ENCODE measurements at places on chromosomes 1 and 21.

GRCh38 chr1:24990136-24990535, 60.1 kb upstream of the RUNX3 start:
- no peak for ATAC-seq

- ATAC-seq: no peak
Observed at GRCh38 chr1:222233444-222234158, 314.3 kb downstream of the HHIPL2 start.

GRCh38 chr1:78713297-78713696, 63.7 kb downstream of the IFI44 start:
- no peak for ATAC-seq

GRCh38 chr1:22283596-22283995, 140.7 kb upstream of the WNT4 start:
- no peak for ATAC-seq

GRCh38 chr1:230141021-230141648, 74.1 kb downstream of the GALNT2 start:
- ATAC-seq: peak; percentile 66

GRCh38 chr1:25031966-25032667, 102.0 kb upstream of the RUNX3 start:
- peak; percentile 12 for ATAC-seq

DNA sequence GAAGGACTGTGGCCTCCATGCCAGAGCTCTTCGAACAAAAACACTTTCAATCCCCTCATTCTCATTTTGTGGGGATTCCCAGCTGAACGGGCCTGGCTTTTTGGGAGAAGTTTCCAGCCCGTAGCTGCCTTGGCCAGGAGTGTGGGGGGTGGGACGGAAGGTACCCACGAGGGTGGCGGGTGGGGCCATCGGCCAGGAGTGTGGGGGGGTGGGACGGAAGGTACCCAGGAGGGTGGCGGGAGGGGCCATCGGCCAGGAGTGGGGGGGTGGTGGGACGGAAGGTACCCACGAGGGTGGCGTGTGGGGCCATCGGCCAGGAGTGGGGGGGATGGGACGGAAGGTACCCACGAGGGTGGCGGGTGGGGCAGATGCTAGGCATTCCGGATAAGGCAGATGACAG, 71.7 kb upstream of the ZBTB18 start:
- ATAC-seq: no peak

DNA sequence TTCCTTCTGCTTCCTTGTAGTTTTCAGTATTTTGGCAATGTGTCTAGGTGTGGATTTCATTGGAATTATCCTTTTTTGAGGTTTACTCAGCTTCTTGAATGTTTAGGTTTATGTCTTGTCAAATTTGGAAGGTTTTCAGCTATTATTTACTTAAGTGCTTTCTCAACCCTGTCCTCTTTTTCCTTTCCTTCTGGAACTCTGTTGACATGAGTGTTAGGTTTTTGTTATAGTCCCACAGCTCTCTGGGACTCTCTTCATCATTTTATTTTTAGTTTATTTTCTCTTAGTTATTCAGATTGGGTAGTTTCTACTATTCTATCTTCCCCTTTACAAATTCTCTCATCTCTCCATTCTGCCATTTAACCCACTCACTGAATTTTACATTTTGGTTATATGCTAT, 63.1 kb upstream of the GPR88 start:
- ATAC-seq: no peak

DNA sequence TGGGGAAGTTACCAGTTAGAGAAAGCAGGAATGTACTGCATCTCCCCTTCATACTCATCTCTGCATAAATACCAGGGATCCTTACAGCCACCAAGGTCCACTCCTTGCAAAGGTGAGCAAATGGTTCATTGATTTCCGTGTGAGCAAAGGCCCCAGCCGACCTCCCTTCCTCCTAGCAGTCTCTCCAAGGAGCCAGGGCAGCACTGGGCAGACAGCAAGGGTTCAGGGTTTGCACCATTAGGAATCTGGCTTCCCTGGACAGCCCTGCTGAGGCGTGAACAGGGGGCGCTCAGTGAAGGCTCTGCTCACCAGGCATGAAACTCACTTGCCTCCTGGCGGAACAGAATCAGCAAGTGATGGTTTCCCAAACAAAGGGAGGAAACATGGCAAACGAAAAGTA, 65.7 kb downstream of the MRPL37 start:
- no peak for ATAC-seq

GRCh38 chr1:246001837-246002230, 505.2 kb downstream of the SMYD3 start:
- no peak for ATAC-seq

GRCh38 chr1:41846625-41847405, 71.9 kb downstream of the HIVEP3 start:
- ATAC-seq: peak; percentile 5

- peak; percentile 25 for ATAC-seq
Observed at GRCh38 chr1:101311146-101311920, 74.5 kb downstream of the S1PR1 start.

- ATAC-seq: no peak
Observed at GRCh38 chr1:248798791-248799190, 26.9 kb downstream of the SH3BP5L start.

DNA sequence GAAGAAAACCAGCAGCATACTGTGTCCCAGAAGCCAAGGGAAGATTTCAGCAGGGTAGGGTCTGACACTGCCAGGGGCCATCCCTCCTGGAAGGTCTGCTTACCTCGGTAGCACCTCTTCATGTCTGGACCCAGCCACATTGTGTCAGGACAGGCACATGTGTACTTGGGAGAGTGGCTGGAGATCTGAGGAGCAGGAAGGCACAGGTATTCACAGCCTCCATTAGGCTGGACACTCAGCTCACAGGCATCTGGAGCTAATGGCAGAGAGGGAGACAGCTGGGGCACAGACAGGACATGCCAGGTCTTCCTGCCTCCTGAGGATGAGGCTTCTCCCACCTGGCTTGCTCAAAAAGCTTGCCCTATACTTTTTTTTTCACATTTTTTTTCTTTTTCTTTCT, 19.9 kb upstream of the MAGOH start:
- no peak for ATAC-seq

- ATAC-seq: no peak
Observed at GRCh38 chr1:174812656-174813055, 187.1 kb upstream of the CACYBP start.

GRCh38 chr1:24606621-24607020, 36.5 kb upstream of the SRRM1 start:
- ATAC-seq: no peak

GRCh38 chr1:76090283-76091203, 16.0 kb downstream of the ST6GALNAC3 start:
- ATAC-seq: no peak

DNA sequence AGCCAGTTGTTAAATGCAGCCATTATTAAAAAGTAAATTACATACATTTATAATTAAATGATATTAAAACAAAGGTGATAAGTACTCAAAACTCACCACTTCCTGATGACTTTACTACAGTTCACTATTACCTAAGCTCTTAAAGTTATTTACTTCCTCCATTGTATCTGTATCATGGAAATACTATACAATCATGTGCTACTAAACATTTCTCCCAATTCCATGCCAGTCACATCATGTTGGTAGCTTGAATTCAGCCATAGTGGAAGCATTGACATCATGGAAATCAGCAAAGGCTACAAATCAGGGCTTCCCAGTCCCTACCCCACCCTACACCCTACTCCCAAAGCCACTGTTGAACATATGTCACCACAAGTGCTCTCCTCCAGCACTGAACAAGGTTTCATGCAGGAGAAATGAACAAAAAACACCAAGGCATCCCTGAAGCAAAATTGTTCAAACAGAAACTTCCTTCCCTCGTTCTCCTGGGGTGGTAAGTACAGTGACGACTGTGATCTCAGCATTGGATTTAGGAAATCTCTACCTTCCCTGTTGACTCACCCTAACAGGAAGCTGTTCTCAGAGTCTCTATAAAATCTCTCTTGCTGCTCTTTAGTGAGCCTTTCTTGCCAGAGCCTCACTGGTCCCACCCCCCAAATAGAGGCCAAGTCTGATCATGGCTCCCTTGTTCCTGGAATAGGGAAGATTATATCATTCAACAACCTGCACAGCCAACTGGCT, 12.7 kb downstream of the VSIG8 start:
- ATAC-seq: no peak

GRCh38 chr1:4221107-4221506, 321.0 kb upstream of the C1orf174 start:
- no peak for ATAC-seq

GRCh38 chr1:169565335-169566271, 20.7 kb downstream of the F5 start:
- ATAC-seq: no peak

- ATAC-seq: no peak
Observed at GRCh38 chr1:47536646-47537118, 98.8 kb downstream of the FOXD2 start.

- no peak for ATAC-seq
Observed at GRCh38 chr21:28959367-28960099, 33.1 kb downstream of the LTN1 start.

DNA sequence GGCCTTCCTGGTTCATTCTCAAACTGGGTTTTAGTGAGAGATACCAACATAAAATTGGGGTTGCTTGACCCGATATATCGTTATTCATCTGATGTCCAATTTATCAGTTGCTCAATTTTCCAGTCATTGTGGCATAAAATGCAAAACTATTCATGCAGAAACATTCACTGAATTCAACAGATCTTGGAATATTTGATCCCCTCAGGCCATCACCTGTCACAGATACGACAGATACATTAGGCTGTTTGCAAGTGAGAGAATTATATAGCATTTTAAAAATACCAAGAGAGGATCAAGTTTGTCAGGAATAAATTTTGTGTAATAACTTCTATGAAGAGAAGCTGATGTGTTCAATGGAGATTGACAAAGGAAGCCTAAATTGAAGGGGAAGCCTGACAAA, 67.1 kb downstream of the MAP10 start:
- ATAC-seq: no peak

DNA sequence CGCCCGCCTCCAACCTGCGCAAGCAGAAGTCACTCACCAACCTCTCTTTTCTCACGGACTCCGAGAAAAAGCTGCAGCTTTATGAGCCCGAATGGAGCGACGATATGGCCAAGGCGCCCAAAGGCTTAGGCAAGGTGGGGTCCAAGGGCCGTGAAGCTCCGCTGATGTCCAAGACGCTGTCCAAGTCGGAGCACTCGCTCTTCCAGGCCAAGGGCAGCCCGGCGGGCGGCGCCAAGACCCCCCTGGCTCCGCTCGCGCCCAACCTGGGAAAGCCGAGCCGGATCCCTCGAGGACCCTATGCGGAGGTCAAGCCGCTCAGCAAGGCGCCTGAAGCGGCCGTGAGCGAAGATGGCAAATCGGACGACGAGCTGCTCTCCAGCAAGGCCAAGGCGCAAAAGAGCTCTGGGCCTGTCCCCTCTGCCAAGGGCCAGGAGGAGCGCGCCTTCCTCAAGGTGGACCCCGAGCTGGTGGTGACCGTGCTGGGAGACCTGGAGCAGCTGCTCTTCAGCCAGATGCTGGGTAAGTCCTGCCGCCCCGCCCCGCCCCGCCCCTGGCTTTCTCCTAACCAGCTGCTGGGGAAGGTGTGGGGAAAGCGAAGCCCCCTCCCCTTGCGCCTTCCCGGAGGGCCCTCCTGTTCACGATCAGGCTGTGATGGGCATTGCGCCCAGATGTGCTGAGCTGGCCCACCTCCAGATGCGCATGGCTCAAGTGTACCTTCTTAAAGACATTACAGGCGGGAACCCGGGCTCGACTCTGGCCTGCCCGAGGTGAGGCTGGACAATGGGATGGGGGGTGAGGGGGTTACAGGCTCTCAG, 110.2 kb downstream of the NAV1 start:
- no peak for ATAC-seq

GRCh38 chr1:77063118-77063517, 156.1 kb downstream of the PIGK start:
- ATAC-seq: no peak

DNA sequence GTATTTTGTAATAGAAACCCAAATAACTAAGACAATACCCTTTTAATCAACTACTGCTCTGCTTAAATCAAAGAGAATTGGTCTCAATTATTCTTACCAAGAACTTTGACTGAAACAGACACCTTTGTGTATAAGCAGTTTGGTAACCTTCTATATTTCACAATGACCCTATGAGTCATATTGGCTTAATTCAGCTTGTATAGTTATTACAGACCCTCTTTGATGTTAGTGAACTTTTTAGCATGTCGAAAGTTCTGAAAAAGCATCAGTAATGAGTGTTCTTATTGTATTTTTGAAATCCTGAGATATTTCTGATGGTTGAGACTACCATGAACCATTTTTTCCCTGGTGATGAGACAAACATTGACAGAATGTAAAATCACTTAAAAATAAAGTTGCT, 43.3 kb upstream of the RABGAP1L start:
- ATAC-seq: peak; percentile 63

DNA sequence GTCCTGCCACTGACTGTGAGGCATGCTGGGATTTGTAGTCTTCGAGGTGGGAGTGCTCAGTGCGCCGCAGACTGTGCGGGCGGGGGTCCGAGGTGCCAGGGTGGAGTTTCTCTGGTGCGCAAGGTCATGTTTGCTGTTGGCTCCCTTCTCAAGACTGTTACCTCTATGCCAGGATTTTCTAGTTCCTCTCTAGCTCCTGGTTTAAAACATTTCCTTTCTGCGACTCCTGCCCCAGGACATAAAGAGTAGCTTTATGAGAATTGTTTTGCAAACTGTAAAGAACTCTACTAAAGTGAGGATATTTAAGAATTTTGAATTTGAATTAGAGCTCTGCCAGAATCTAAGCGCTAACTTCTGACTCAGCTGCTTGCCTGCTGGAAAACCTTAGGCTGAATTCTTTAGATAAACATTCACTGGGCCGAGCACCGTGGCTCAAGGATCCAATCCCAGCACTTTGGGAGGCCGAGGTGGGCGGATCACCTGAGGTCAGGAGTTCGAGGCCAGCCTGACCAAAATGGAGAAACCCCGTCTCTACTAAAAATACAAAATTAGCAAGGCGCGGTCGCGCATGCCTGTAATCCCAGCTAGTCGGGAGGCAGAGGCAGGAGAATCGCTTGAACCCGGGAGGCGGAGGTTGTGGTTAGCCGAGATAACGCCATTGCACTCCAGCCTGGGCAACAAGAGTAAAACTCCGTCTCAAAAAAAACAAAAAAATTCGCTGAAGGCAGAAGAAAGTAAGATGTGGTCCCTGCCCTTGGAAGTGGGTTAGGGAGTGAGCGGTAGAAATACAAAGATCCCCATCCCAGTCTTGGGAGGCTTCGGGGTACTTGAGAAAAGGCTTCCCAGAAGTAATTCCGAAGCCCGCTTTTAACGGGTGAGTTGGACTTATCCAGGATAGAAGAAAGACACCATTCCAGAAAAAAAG, 992 bp upstream of the USP48 start:
- ATAC-seq: no peak

DNA sequence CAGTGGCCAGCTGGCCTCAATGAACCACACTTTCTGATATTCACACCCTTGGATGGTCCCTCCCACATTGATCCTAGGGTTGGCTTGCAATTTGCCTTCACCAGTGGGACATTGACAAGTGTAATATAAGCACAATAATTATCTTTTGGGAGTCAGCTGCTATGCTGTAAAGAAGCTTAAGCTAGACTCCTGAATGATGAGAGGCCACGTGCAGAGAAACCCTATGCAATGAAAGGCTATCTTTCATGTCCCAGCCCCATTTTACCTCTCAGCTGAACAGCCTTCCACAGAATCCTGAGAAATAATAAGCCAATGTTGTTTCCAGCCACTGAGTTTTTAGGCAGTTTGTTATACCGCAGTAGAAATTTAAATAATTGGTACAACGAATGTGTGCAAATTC, 11.1 kb upstream of the C8A start:
- ATAC-seq: no peak

GRCh38 chr1:202956969-202957368, 1.1 kb downstream of the ADIPOR1 start:
- ATAC-seq: no peak

GRCh38 chr1:93845538-93846205, 33.3 kb downstream of the DNTTIP2 start:
- ATAC-seq: peak; percentile 50
